ENCODE measurements at places on chromosomes 1 and 21. TPM values are rescaled to one million over a fixed set of nuclear protein-coding genes. Genes with fewer than 3 reads are reported as not detected.

- DNase-seq: no peak
These were observed 21.5 kb upstream of the SMYD2 start for GRCh38 chr1:214259353-214259977.

GRCh38 chr1:15244813-15245212 lies 2.2 kb upstream of the FHAD1 start:
- DNase-seq: no peak

- no peak for DNase-seq
These were observed 34.8 kb downstream of the SLC35D1 start for GRCh38 chr1:67019121-67019520.

- DNase-seq: no peak
These were observed 217.8 kb downstream of the DAB1 start for GRCh38 chr1:57206038-57206437.

Gene OPTC
- not detected for polyA plus RNA-seq

Gene HDAC1
- 87.4 TPM for polyA plus RNA-seq

Gene ENAH
- 13.2 TPM for polyA plus RNA-seq

GRCh38 chr1:44826375-44827196 lies 16.5 kb downstream of the PTCH2 start:
- DNase-seq: no peak
